WERI-Rb-1 (cell line): ENCODE measurements at places on chromosomes 5 and 9.

GRCh38 chr9:4027606-4028005, 272.3 kb downstream of the GLIS3 start:
- peak; percentile 72 for DNase-seq

GRCh38 chr9:37650299-37650872, 368 bp upstream of the FRMPD1 start:
- no peak for DNase-seq

- DNase-seq: no peak
Measured at GRCh38 chr9:93307468-93308157, 123.7 kb downstream of the WNK2 start.

- DNase-seq: peak; percentile 23
Measured at GRCh38 chr5:91632871-91633270, 249.8 kb upstream of the ARRDC3 start.

DNA sequence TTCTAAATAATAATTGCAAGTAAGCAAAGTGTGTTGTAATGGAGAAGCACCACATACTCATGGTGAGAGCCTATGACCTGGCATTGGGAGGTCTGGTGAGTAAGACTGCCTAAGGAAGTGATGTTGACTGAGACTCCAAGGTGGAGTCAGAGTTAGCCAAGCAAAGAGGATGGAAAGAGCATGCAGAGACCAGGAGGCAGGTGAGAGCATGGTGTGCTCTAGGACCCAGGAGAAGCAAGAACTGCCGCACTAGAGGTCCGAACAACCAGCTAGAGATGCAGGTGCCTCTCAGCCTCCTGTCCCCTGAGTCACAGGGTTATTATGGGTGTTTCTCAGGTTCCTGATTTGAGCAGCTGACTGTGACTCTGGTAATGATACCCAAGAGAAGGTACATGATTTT, 27.3 kb downstream of the ANP32B start:
- no peak for DNase-seq

GRCh38 chr5:32812399-32812798, 101.3 kb downstream of the NPR3 start:
- DNase-seq: no peak

DNA sequence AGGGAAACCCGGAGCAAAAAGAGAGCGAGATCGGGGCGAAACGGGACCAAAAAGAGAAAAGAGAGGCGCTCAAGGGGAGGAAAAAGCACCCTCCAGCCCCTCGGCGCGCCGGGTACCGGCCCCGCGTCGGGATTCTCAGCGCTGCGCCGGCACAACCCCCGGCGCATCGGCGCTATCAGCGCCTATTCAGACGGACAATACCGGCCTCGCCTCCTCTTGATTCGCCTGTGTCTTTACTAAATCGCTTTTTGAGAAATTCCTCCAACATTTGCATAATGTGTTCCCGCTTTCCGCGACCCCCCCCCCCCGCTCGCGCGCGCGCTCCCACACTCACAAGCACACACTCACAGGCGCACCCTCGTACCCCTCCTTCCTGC, 578 bp downstream of the LHX6 start:
- DNase-seq: no peak

- no peak for DNase-seq
Measured at GRCh38 chr5:98106116-98107031, 667.1 kb upstream of the RGMB start.

DNA sequence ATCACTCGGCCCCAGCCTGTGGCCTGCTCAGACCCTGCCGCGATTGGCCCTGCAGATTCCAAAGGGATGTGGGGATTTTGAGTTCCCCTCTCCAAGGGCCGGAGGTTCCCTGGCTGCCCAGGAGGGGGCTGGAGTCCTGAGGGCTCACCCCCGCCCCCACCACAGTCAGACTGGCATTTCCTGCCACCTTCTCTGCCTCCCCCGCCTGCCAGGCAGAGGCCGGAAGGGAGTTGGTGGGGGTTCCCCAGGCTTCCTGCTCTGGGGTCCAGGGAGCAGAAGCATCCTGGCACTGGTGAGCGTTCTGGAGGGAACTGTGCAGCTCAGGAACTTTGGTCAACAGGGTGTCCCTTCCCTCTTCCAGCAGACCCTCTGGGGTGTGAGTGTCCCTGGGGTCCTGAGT, 70.6 kb downstream of the RXRA start:
- DNase-seq: no peak

- no peak for DNase-seq
Measured at GRCh38 chr9:129100383-129101169, 10.0 kb downstream of the CRAT start.

DNA sequence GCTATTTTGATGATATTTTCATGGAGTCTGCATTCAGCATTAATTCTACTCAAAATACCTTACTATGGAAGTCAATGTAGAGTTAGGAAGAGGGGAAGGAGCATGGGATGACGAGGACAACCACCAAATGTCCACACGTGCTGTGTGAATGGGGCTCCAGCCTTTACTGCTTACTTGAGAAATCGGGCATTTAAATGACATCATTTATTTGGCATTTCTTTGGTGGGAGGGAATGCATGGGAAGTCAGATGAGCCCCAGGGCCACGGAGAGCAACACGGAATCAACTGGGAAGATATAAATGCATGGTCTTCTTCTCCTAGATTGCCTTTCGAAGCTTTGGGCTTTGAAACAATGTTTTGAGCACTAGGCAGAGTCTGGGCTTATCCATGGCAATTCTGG, 458.5 kb upstream of the KLF4 start:
- DNase-seq: no peak

DNA sequence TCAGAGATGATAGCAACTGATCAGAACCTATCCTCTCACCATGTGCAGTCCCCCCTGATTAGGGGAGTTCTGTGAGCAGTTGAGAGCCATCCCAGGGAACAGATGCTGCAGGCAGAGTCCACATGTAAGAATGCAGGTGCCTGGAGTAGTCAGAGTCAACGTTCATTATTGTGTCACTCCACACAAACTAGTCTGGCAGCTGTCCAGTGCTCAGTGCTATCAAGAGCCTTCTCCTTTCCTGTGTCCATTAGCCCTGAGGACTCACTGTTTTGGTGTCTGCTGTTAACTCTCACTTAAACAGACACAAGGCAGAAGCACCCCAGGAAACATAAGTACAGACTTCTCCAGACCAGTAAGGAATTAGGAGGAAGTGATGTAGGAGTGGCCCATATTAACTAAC, 2.5 kb downstream of the SH3TC2 start:
- no peak for DNase-seq

GRCh38 chr5:172717481-172718195, 53.4 kb downstream of the DUSP1 start:
- no peak for DNase-seq

- DNase-seq: no peak
Measured at GRCh38 chr5:10451137-10451824, 9.6 kb downstream of the ROPN1L start.

DNA sequence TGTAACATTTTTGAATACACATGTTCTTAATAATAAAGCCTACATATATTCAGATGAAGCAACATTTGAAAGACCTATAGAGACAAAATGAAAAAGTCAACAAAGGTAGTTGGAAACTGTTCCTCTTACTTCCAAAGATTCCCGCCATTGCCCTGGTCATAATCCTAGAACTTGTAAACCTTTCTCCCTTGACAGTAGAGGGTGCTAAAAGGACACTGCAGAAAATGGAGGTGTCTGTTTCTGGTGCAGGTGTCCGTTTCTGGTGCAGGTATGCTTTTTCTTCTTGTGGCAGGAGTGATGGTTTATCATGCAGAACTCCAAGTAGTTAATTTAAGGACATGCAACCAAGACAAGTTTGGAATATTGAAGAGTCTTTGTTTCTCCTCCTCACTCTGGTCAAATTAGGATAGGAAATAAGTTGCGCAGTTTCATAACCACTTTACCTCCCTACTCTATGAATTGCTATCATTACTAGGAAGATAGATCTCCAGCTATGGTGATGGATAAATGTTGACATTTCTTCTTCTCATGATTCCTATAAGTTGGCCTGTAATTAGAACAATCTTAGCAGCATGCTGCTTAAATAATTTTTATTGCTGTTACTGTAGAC, 56.0 kb upstream of the FAM174A start:
- no peak for DNase-seq

- DNase-seq: no peak
Measured at GRCh38 chr5:139482050-139482889, at the start of gene STING1. Gene STING1 (minus strand): TSS chr5:139482758. CDS start chr5:139481704, 1,054 bp downstream.

DNA sequence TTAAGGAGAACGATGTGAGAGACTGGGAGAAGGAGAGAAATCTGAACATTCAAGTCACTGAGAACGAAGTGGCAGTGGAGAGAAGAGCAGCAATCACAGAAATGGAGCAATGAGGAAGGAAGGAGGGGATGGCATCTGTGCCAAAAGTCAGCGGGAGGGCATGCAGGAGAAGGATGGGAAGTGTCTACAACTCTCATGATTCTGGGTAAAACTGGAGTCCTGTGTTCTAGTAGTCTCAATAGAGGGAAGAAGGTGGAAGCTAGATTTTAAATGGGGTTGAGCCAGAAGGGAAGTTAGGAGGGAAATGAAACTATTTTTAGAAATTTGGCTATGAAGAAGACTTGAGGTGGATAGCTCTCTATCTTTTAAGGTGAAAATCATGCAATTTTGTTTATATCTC, 39.1 kb upstream of the SPATA31C2 start:
- DNase-seq: no peak

GRCh38 chr5:151092762-151093161, 11.9 kb upstream of the TNIP1 start:
- no peak for DNase-seq

GRCh38 chr5:69492391-69492922, at the start of gene OCLN:
Gene OCLN (plus strand): TSS chr5:69492790. CDS start chr5:69504245, 11,455 bp downstream.
- DNase-seq: peak; percentile 89

GRCh38 chr5:152140347-152140746, 215.7 kb upstream of the GLRA1 start:
- no peak for DNase-seq
